ENCODE measurements at places on chromosomes 11 and 22.

GRCh38 chr11:105937331-105937730 is 84.7 kb downstream of the MSANTD4 start:
- peak; percentile 90 for DNase-seq

DNA sequence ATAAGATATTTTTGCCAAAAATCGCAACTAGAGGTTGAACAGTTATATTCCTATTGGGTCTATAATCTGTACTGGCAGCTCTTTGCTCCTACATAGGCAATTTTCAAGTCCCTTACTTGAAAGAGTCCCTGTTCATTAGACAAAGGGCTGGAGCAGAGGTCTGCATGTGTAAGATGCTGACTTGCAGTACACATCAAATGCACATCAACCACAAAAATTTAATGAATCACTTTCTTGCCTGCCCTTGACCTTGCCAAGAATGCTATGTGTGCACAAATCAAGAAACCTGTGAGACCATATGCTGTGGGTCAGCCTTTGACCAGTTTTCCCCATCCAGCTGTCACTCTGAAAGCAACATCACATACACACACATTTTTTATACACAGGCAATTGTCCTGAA is 661.5 kb downstream of the LRRC4C start:
- no peak for DNase-seq

DNA sequence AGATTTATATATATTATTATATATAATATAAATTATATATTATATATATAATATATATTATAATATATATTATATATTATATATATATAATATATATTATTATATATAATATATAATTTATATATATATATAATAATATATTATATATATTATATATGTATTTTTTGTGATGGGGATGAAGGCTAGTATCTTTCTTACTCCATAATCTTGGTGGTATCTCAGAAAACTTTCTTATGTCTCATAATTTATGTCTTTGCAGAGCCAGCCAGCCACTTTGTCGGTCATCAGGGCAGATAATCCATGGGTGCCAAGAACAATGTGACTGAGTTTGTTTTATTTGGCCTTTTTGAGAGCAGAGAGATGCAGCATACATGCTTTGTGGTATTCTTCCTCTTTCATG is at the start of gene OR4S1:
TSS of gene OR4S1 (plus strand) at position 301 of the 400 bp plus-strand sequence. CDS start at position 301, 0 bp downstream.
- no peak for DNase-seq

DNA sequence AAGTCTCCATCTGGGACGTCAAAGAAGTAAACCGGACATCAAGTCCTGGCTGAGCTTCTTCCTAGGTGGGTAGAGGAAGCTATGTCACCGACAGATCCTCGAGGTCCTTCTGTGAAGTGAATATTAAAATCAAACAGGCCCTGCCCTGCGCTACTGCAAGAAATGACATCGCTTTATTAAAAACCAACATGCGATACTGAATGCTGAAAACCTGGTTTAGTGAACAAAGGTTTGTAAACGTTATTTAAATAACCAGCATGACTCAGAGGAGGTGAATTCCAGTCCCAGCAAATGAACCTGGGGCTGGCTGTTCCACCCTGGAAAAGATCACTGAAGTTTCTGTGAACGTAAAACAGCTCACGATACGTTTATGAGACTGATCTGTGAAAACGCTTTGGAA is 645 bp downstream of the RTCB start:
- no peak for DNase-seq

GRCh38 chr11:70326365-70326811 is 55.9 kb downstream of the PPFIA1 start:
- DNase-seq: no peak

- DNase-seq: no peak
Measured at GRCh38 chr11:104967534-104968354, 630 bp downstream of the CASP4 start.

GRCh38 chr22:23458663-23459541 is 121.2 kb downstream of the IGLL1 start:
- DNase-seq: no peak

- no peak for DNase-seq
Measured at GRCh38 chr11:13929395-13929891, 33.1 kb upstream of the SPON1 start.

- no peak for DNase-seq
Measured at GRCh38 chr11:59607703-59608454, 7.7 kb downstream of the OSBP start.
